PC-9 (cell line): ENCODE measurements at places on chromosomes 5 and 9. TPM values are rescaled to one million over a fixed set of nuclear protein-coding genes. Genes with fewer than 3 reads are reported as not detected.

DNA sequence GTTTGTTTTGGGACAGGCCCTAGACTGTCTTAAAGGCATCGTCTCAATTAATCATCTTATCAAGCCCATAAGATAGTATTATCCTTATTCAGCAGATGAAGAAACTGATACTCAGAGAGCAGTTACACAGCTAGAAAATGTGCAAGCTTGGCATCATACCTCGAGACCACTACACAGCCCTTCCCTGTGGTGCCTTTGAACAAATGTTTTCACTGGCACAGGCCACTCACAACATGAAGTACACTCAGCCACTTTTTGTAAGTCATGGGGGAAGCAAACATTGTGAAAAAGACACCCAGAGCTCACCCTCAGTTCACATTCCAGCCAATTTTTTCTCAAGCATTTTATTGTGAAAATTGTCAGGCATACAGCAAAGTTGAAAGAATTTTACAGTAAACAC, 122.5 kb downstream of the WDR41 start:
- no peak for DNase-seq
- no peak overlapping the region for H3K4me3 ChIP-seq
- no peaks in the 10 kb centered on the region for H3K4me1 ChIP-seq
- H3K27me3 ChIP-seq: no peaks in the 10 kb centered on the region
- no peak overlapping the region for H3K27ac ChIP-seq

DNA sequence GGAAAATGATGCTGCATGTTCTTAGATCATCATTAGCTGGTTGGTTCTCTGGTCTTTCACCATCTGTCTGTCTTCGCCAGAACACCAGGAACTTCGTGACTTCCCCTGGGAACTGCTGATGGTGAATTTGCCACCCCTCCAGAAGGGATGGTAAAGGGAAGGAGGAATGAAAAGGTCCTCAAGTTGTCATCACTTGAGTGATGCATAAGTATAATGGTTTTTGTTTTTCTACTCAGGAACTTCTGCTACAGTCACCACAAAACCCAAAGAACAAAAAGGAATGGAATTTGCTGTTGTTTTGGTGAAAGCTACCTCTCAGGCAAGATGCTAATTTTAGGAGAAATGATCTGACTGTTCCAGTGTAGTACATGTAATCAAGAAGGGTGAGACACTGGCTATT, 328.4 kb downstream of the ARHGEF28 start:
- H3K27me3 ChIP-seq: no peaks in the 10 kb centered on the region
- no peak for DNase-seq
- no peak overlapping the region for H3K4me3 ChIP-seq
- no peaks in the 10 kb centered on the region for H3K36me3 ChIP-seq
- no peaks in the 10 kb centered on the region for H3K4me1 ChIP-seq

- no peak overlapping the region for H3K4me3 ChIP-seq
- H3K4me1 ChIP-seq: no peaks in the 10 kb centered on the region
- H3K27me3 ChIP-seq: no peaks in the 10 kb centered on the region
- DNase-seq: no peak
These were observed 53.7 kb upstream of the FABP6 start for GRCh38 chr5:160175438-160176218.

SLC25A2 gene
- total RNA-seq: 0.33 and 0.55 TPM in 2 replicates

DNA sequence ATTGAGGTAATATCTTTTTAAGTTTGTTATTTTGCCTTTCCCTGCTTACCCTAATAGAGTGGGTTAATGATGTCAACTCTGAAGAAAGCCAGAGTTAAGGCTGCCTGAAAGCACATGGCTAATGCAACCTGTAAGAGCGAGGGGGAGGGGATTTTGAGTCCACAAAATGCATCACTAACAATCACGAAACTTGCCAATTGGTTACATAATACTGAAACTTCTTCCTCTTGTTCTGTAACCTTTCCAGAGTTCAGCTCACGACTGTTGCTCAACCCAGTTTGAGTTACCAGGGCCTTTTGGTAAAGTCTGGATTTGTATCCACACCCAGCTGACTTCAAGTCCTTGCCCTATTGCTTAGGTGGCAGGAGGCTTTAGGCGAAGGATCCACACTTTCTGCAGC, 308.8 kb downstream of the EFNA5 start:
- H3K36me3 ChIP-seq: no peaks in the 10 kb centered on the region
- no peak overlapping the region for H3K4me3 ChIP-seq
- H3K4me1 ChIP-seq: 0 out of 2 replicates have a peak, but pooled peaks cover 7% of the 10 kb centered on the region
- no peaks in the 10 kb centered on the region for H3K27me3 ChIP-seq
- DNase-seq: no peak

SPATA31C1 gene
- not detected in 2 replicates for total RNA-seq

DNA sequence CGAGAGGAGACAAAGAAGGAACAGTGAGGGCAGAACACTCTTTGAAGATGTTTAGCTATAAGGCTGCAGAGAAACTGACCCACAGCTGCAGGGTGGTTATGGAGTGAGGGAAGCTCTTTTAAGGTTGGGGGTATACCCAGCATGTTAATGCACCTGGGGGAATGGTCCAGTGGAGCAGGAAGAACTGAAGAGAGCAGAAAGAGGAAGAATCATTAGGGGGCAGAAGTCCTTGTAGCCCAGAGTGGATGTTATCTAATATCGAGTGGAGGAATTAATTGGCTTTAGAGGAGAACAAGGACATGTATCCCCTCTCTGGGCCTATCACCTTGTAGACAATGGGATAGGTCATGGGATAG, 7.7 kb downstream of the IL4 start:
- H3K27ac ChIP-seq: no peak overlapping the region
- no peak for DNase-seq
- no peaks in the 10 kb centered on the region for H3K27me3 ChIP-seq
- H3K4me1 ChIP-seq: peaks cover 11% of the 10 kb centered on the region

CMBL gene
- 286 and 294 TPM in 2 replicates for total RNA-seq

LYSMD3 gene
- total RNA-seq: 4.6 and 10.6 TPM in 2 replicates

COL15A1 gene
- total RNA-seq: not detected in 2 replicates

DNA sequence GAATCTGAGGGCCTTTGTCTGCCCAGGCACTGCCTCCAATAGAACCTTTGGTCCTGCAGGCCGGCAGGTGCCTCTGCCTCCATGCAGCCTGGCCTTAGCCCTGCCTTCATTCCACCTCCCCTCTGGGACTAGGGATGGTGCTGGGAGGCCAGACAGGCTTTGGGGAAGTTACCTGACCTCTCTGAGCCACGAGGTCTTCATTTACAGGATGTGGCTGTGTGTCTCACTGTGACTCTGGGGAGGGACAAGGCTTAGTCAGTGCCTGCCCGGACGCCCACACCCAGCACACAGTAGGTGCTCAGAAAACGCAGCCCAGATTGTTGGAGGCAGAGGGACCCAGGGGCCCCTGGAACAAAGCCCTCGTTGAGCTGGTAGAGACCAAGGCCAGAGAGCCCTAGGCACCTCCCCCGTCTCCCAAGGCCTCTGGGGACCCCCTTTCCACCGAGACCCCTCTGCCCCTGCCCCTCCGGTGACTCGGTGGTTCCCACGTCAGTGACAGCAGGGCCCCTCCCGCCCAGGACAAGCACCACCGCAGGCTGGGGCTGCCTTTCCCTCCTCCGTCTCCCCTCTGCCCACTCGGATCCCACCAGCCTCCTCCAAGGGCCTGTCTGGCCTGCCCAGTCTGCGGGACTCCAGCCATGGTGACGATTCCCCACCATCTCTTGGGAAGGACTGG, 46.9 kb upstream of the EGFL7 start:
- H3K4me3 ChIP-seq: no peak overlapping the region
- no peak overlapping the region for H3K27ac ChIP-seq
- DNase-seq: no peak
- H3K27me3 ChIP-seq: no peaks in the 10 kb centered on the region

CTXN3 gene
- total RNA-seq: not detected in 2 replicates

DNA sequence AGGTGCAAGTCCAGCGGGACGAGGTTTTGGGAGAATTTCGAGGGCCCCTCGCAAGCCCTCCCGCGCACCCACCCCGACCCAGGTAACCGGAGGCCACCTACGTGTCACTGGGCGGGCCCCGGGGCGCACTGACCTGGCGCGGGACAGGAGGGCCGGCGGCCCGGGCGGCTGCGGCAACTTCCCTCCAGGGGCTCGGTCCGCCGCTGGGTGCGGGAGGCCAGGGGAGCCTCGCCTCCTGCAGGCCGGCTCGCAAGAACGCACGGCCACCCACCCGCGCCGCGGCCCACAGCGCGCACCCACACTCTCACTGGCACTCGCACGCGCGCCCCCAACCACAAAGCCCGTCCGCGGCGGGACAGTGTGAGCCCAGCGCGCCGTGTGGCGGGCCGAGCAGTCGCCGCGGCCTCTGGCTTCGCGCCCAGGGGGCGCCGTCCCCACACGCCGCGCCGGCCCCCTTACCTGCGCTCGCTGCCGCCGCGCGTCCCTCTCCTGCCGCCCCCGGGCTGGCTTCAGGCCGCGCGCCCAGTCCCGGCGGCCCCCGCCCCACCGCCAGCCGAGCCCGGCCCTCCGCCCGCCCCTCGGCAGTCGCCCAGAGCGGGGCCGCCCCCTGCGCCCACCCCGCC, 451 bp downstream of the LPAR1 start:
- no peaks in the 10 kb centered on the region for H3K36me3 ChIP-seq
- peak overlapping the region; percentile 74 for H3K4me3 ChIP-seq
- DNase-seq: peak; percentile 57
- H3K27me3 ChIP-seq: no peaks in the 10 kb centered on the region
- peak overlapping the region; percentile 3; the same call in 1 of the 2 replicates for H3K27ac ChIP-seq

LRRC26 gene
- 2.3 and 2.5 TPM in 2 replicates for total RNA-seq

TMCO6 gene
- 12.1 and 25.2 TPM in 2 replicates for total RNA-seq

DNA sequence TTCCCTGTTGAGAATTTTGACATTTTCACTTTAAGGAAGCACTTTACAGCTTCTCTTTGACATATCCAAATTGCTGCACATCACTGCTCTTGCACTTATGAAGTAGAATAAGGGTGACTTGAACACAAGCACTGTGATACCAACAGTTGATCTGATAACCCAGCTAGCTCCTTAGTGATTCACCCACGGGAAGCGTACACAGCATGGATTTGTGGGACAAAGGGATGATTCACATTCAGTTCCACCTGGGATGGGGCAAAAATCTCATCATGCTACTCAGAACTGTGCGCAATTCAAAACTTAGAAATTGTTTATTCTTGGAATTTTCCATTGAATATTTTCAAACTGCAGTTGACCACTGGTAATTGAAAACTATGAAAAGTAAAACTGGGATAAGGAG, 1565.5 kb upstream of the CDH9 start:
- H3K36me3 ChIP-seq: no peaks in the 10 kb centered on the region
- H3K4me1 ChIP-seq: no peaks in the 10 kb centered on the region
- DNase-seq: no peak
- H3K27me3 ChIP-seq: no peaks in the 10 kb centered on the region
- H3K4me3 ChIP-seq: no peak overlapping the region

- DNase-seq: no peak
- H3K27me3 ChIP-seq: no peaks in the 10 kb centered on the region
- H3K36me3 ChIP-seq: no peaks in the 10 kb centered on the region
- no peak overlapping the region for H3K4me3 ChIP-seq
- no peak overlapping the region for H3K27ac ChIP-seq
These were observed 339.1 kb downstream of the NFIB start for GRCh38 chr9:13974891-13975290.

ORM1 gene
- not detected in 2 replicates for total RNA-seq

DNA sequence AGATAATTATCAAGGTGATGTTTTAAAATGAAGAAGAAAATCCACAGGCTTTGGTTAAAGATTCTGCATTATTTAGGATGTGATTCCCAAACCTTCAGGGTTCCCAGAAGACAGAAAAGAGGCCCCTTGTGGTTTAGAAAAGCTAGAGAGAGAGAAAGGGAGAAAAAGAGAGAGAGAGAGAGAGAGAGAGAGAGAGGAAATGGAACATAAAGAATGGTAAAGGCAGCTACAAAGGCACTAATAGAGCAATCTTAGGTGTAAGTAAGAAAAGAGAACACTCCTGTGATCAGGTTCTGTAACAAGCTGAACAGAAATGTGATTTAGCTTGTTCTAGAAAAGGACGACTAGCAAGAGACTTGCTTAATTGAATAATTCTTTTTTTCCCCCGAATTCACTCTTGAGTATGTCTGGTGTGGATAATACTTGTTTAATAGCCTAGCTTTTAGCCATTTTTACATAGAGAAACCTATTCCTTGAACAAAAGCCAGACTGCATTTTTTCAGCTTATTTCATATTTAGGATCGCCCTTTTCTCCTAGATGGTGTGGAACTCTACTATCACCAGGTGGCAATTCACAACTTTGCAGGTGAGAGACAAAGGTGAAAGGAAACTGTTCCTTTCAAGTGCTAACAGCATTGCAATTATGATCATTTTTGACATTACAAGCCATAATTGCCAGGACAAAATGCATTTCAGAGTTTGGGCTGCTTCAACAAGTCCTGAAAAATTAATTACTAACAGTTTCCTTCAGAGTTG, 57.6 kb upstream of the SH3GL2 start:
- no peak overlapping the region for H3K27ac ChIP-seq
- H3K27me3 ChIP-seq: no peaks in the 10 kb centered on the region
- no peak overlapping the region for H3K4me3 ChIP-seq
- no peaks in the 10 kb centered on the region for H3K4me1 ChIP-seq
- no peak for DNase-seq
- no peaks in the 10 kb centered on the region for H3K36me3 ChIP-seq

DNA sequence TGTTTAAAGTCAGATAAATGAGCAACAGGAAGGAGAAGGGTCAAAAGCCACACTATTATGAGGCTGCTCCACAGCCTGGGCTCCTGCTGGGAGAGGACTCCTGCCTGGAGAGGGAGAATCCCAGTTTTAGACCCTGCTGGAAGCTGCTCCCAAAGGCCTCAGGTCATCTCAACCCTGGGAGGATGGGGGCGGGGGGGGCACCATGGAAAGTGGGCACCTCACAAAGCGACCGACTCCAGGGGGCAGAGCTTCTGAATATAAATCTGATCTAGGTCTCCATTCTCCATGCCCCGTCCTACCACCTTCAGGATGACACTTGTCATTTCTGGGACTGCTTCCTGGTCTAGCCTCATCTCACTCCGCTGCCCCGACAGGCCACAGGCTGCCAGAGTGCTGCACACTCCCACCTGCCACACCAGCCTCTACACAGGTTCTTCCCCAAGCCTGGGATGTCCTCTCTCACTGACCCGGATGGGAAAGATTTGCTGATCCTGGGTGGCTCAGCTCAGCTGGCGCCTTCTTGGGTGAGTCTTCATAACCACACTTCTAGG, 183.4 kb downstream of the GAPVD1 start:
- H3K36me3 ChIP-seq: no peaks in the 10 kb centered on the region
- peaks cover 7% of the 10 kb centered on the region for H3K4me1 ChIP-seq
- no peak overlapping the region for H3K4me3 ChIP-seq
- no peak for DNase-seq
- H3K27ac ChIP-seq: no peak overlapping the region

EIF4E1B gene
- not detected in 2 replicates for total RNA-seq

DNA sequence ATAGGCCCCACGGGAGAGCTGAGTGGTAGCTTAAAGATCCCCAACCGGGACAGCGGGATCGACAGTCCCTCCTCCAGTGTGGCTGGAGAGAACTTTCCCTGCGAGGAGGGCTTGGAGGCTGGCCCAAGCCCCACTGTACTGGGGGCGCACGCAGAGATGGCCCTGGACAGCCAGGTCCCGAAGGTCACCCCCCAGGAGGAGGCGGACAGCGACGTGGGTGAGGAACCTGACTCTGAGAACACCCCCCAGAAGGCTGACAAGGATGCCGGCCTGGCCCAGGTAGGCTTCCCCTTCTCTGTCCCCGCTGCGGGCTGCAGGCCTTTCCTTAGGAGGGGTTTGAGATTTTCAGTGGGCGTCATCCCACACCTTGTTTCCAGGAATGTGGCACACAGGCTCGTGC, 29.1 kb downstream of the FGD3 start:
- no peaks in the 10 kb centered on the region for H3K27me3 ChIP-seq
- H3K36me3 ChIP-seq: peaks cover 22% of the 10 kb centered on the region
- peak overlapping the region; percentile 54; the same call in 1 of the 2 replicates for H3K4me3 ChIP-seq
- DNase-seq: no peak
- H3K4me1 ChIP-seq: peaks cover 88% of the 10 kb centered on the region

APBB3 gene
- 23.4 and 26.0 TPM in 2 replicates for total RNA-seq

CDKN2B gene
- 33.8 and 40.2 TPM in 2 replicates for total RNA-seq
